Hair follicular keratinocyte (primary cell): ENCODE measurements at places on chromosomes 16 and 17. TPM values are rescaled to one million over a fixed set of nuclear protein-coding genes. Genes with fewer than 3 reads are reported as not detected.

Gene CLTC
- total RNA-seq: 169 and 172 TPM in 2 replicates

Gene TRAF7
- total RNA-seq: 70.1 and 85.1 TPM in 2 replicates

Gene HOXB8
- not detected in 2 replicates for total RNA-seq

Gene TPPP3
- not detected in 2 replicates for total RNA-seq

Gene PRM2
- total RNA-seq: not detected in 2 replicates

Gene ABCA9
- total RNA-seq: 0.15 and 0.23 TPM in 2 replicates

Gene ATAD5
- 2.2 and 4.3 TPM in 2 replicates for total RNA-seq

Gene ANKS4B
- total RNA-seq: not detected in 2 replicates

Gene ERN2
- total RNA-seq: not detected in 2 replicates

Gene ASB16
- not detected in 2 replicates for total RNA-seq

Gene HOXB4
- not detected in 2 replicates for total RNA-seq

Gene NPIPA2
- total RNA-seq: not detected in 2 replicates

Gene PPP1R27
- not detected in 2 replicates for total RNA-seq

Gene SYCE1L
- total RNA-seq: 0.38 and 0.86 TPM in 2 replicates

Gene C1QTNF8
- not detected in 2 replicates for total RNA-seq

Gene GNAO1
- total RNA-seq: under 0.01 TPM in 1 of 2 replicates, not detected in the other

Gene PLEKHH3
- total RNA-seq: 24.2 and 29.9 TPM in 2 replicates

Gene MYH2
- total RNA-seq: not detected in 2 replicates

Gene FGF11
- 7.5 and 17.3 TPM in 2 replicates for total RNA-seq

Gene SLC5A11
- not detected in 2 replicates for total RNA-seq

Gene TBX4
- total RNA-seq: not detected in 2 replicates

Gene HOXB13
- not detected in 2 replicates for total RNA-seq

Gene CES5A
- not detected in 2 replicates for total RNA-seq

Gene C16orf86
- 1.9 and 2.0 TPM in 2 replicates for total RNA-seq

Gene CCL2
- not detected in 2 replicates for total RNA-seq

Gene TP53TG3F
- not detected in 2 replicates for total RNA-seq

Gene HBA1
- not detected in 2 replicates for total RNA-seq

Gene CSH1
- 0.08 TPM in 1 of 2 replicates, not detected in the other for total RNA-seq

Gene PYY
- total RNA-seq: 0.11 TPM in 1 of 2 replicates, not detected in the other

Gene TP53TG3
- not detected in 2 replicates for total RNA-seq

Gene ATP2C2
- total RNA-seq: 0.70 and 1.4 TPM in 2 replicates

Gene CD19
- total RNA-seq: not detected in 2 replicates

Gene CWC25
- 8.8 and 10.7 TPM in 2 replicates for total RNA-seq

Gene CCL3
- not detected in 2 replicates for total RNA-seq

Gene PRR11
- 31.0 and 54.0 TPM in 2 replicates for total RNA-seq

Gene ESRP2
- 15.7 and 24.9 TPM in 2 replicates for total RNA-seq

Gene SPN
- not detected in 2 replicates for total RNA-seq

Gene EIF1
- total RNA-seq: 117 and 140 TPM in 2 replicates

Gene FOXN1
- 0.04 and 0.08 TPM in 2 replicates for total RNA-seq

Gene GPR179
- total RNA-seq: not detected in 2 replicates

Gene C16orf96
- total RNA-seq: not detected in 2 replicates

Gene SRR
- 8.6 and 14.4 TPM in 2 replicates for total RNA-seq

Gene OR1F1
- total RNA-seq: not detected in 2 replicates

Gene SLFN5
- total RNA-seq: 30.3 and 53.1 TPM in 2 replicates

Gene PSME3
- total RNA-seq: 80.7 and 143 TPM in 2 replicates

Gene KCNG4
- total RNA-seq: not detected in 2 replicates

Gene ZP2
- total RNA-seq: not detected in 2 replicates

Gene TBC1D3K
- not detected in 2 replicates for total RNA-seq

Gene GRB7
- total RNA-seq: 17.8 and 31.5 TPM in 2 replicates

Gene ADORA2B
- total RNA-seq: 53.3 and 69.1 TPM in 2 replicates

Gene BCL6B
- 0.39 TPM in 1 of 2 replicates, not detected in the other for total RNA-seq

Gene DHX8
- total RNA-seq: 25.8 and 26.2 TPM in 2 replicates

Gene CIAPIN1
- total RNA-seq: 36.0 and 64.3 TPM in 2 replicates

Gene TMEM238L
- not detected in 2 replicates for total RNA-seq
